Fibroblast of mammary gland (primary cell): ENCODE measurements at places on chromosomes 4 and X.

- no peak for DNase-seq
Observed at GRCh38 chr4:140995058-140995457, 138.2 kb downstream of the RNF150 start.

- DNase-seq = peak; percentile 24
Observed at GRCh38 chr4:22315628-22316027, 200.2 kb downstream of the ADGRA3 start.

GRCh38 chr4:118353534-118354030, 779 bp upstream of the PRSS12 start:
- no peak for DNase-seq

GRCh38 chr4:25180524-25181131, 20.4 kb upstream of the SEPSECS start:
- peak; percentile 67 for DNase-seq

DNA sequence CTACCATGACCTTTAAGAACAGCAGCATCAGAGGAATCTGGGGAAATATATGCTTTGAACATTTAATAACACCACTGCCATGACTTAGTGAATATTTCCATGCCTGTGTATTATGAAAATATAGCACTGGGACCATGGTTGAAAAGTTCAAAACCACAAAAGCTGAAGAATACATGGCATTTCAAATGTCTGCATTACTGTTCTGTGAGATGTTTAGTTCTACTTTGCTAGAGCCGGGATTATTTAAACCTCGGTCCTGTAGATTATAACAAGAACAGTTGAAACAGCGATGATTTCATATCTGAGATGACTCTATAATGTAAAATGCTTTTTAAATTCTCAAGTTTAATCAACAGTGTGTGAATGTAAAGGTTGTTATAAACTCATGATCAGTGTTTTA, 126.7 kb upstream of the AGA start:
- no peak for DNase-seq

DNA sequence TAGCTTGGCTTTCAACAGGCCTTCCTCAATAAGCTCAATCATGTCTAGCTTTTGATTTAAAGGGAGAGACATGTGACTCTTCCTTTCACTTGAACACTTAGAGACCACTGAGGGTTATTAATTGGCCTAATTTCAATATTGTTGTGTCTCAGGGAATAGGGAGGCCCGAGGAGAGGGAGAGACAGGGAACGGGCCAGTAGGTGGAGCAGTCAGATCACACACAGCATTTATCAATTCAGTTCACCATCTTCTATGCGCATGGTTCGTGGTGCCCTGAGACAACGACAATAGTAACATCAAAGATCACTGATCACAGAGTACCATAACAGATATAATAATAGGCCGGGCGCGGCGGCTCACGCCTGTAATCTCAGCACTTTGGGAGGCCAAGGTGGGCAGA, 17.8 kb downstream of the ZNF81 start:
- peak; percentile 45 for DNase-seq

DNA sequence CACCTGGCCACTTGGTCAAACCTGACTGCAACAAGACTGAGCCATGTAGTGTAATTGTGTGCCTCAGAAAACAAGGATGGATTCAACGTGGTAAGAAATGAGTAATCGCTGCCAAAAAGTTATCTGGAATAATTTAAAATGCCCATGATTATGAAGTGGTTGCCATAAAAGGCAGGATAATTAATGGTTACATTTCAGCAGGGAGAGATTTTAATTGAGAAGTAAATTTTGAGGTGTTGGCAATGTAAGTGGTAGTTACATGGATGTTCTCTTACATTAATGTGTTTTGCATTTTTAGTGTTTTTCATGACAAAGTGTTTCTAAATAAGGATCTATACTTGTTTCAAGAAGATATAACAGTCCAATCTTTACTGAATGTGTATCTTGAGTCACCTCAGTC, 15.7 kb downstream of the HAUS3 start:
- DNase-seq = no peak

GRCh38 chrX:123846577-123847038, 13.2 kb upstream of the XIAP start:
- peak; percentile 93 for DNase-seq

- DNase-seq = no peak
Observed at GRCh38 chr4:42397635-42398170, 415 bp downstream of the SHISA3 start.

DNA sequence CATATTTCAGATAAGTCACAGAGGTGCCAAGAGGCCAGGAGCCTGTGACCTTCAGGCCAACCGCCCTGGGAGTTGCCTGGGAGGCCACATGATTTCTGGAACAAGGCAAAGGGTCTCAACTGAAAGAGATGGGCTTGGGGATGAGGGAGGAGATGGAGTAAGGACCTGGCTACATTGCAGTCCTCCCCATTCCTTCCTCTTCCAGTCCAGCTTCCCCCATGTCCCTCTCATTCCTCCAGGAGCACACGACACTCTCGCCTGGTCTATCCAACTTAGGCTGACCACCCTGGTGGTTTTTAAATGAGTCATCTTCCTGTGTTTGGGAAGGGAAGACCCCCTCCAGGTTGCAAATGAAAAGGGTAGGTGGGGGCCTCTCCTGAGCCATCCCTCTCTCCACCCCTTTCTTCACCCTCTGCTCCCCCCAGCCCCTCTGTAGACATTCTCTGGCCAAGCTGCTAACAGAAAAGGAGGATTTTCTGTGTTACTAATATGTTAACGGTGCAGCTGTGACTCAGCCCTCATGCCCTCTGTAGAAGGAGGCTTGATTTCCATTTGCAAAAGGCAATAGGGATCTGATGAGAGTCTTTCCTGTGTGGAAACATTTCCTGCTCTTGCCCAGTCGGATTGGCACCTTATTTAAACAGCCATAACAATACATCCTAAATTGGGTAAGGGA, 79.2 kb downstream of the RTL5 start:
- peak; percentile 14 for DNase-seq

GRCh38 chr4:122346036-122346435, 32.8 kb upstream of the ADAD1 start:
- no peak for DNase-seq

DNA sequence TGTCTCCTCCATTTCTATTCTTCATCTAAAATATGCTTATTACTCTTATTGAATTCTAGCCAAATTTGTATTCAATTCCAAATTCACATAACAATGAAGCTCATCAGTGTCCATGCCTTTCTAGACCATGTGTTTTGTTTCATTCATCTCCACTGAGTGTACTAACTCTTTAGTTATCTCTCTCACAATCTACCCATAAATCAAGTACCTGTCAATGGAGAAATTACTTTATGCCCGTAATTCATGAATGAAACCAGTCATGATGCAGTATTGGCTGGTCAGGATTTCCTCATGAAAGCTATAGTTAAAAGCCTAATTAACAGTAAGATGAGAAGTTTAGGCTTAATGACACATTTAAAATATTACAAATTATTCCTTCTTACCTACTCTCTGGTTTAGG, 12.2 kb upstream of the TMPRSS11F start:
- no peak for DNase-seq

GRCh38 chrX:71533851-71534561, 1.1 kb downstream of the OGT start:
- DNase-seq = peak; percentile 46

DNA sequence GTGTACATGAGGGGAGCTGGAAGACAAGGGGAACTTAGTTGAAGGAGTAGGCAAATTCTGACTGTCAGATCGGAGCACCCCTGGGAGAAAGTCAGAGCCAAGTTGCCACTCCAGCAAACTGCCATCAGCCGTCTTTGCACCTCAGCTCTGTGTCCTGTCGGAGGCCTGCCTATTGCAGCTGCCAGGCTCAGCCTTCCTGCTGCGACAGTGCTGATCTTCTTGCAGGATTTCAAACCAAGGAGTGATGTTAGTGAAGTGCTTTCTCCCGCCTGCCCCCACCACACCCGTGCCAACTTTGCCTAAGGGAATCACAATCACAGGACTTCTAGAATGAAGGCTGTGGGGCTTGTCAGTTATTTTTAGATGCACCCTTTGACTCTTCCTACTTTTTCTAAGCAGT, 185.3 kb downstream of the KIT start:
- DNase-seq = no peak

GRCh38 chr4:102761296-102761701, 531 bp upstream of the MANBA start:
- peak; percentile 17 for DNase-seq

DNA sequence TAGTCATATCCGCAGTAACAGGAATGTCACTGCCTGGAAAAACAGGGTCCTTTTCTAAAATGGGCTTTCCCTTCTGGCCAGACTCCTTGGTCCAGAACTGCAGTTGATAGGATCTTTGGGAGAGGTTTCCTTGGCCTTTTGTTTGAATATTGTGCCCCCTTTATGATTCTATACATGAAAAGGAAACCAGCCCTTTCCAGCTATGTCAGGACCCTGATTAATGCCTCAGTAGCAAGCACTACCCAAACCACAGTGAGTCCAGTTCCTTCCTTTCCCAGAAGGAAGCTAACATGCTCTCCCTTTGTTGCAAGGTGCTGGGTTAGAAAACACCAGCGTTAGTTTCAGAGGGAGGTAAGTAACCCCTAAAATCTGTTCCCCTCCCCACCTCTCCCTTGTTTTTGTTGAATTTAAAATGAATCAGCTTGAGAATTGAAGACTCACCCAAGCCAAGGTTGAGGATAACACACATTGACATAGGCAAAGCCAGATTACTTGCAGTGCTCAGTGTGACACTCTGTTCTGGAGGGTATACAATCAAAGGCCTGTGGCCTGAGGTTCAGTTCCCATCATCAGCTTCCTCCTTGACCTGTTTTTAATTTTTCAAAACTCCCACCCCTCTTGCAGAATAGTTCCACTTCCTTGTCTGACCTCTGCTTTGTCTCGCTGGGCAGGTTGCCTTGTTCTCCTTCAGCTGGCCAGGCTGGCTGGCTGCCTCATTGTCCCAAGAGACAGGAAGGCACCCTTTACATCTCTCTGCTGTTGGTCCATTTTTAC, 87.6 kb upstream of the PLAC1 start:
- no peak for DNase-seq

DNA sequence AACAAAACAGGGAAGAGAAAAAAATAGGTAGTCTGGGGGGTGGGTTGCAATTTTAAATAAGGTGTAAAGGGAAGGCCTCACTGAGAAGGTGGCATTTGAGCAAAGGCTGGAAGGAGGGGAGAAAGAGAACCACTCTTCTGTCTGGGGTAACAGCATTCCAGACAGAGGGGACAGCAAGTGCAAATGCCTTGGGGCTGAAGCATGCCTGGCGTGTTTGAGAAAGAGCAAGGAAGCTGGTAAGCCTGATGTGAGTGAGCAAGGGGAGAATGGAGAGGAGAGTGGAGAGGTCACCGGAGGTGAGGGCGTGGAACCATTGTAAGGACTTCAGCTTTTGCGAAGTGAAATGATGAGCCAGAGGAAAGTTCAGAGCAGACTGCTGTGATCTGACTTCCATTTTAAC, 19.7 kb upstream of the DOCK11 start:
- no peak for DNase-seq

GRCh38 chr4:18480928-18481327, 459.4 kb upstream of the LCORL start:
- no peak for DNase-seq

GRCh38 chr4:15100994-15101695, 98.9 kb downstream of the CPEB2 start:
- peak; percentile 40 for DNase-seq

DNA sequence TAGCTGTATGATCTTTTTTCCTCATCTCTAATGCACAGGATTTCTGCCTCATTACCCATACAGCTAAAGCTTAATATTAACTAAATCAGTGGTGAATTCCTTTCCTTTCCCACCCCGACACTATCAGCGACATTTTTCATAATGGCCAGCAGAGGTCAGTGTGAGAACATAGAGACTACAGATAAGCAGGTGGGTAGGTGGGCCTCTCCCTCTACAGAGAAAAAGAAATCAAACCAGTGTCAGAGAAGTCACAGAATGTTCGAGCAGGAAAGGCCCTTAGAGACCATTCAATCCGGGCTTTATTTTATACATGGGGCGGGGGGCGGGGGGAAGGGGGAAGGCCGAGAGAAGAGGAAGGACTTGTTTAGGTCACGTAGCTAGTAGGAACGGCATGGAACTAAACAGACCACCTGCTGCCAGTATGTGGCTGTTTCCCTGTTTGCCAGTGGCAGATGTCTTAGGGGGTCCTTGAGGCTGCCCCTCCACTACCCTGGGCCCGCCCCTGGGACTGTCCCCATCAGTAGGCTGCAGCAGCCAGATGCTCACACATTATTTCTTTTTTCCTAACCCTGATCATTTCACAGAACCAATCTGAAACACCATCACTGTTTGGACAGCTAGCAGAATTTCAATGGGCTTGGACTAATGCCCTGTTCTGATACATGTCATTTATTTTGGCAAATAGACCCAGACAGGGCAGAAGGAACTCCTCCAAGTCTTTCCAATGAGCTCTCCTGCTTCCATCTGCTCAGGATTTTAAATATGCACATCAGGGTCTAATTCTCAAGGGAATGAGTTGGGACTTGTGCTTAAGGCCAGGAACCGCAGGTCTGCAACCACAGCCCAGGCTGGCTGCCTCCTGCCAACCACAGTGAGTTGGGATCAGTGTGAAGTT, 133.4 kb downstream of the ATG4A start:
- DNase-seq = peak; percentile 41
